ENCODE measurements at places on chromosomes 13 and 19.
A peak's percentile ranks its signal among the peaks of the same experiment; 100 is the strongest.

DNA sequence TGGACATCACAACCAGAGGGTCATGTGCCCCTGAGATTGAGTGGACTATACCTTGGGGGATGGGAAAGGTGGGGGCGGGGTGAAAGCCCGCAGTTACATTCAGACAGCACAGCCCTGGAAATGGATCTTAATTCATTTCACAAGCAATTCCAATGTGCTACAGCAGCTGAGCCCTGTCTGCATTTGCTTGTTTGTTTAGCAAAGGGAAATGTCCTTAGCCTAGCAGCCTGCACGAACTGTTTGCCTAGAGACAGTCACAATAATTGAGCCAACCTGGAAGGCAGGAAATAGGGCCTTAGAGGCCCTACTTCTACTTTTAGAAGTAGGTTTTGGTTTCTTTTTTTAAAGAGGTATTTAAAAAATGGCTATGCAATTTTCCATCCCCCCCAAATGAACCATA is 177.3 kb upstream of the KL start:
- DNase-seq, result peak; percentile 85

DNA sequence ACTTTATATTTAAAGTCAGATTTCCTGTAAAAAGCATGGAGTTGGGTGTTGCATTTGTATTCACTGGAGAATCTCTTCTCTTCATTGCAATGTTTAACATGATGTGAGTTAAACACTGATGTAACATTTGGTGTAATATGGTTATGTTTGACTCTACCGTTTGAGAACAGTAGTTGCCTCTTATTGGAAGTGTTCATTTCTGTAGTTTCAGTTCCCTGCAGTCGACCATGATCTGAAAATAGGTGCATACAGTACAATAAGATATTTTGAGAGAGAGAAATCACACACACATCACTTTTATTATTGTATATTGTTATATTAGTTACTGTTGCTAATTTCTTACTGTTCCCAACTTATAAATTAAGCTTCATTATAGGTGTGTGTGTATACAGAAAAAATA is 105.2 kb upstream of the SPACA7 start:
- no peak for DNase-seq

DNA sequence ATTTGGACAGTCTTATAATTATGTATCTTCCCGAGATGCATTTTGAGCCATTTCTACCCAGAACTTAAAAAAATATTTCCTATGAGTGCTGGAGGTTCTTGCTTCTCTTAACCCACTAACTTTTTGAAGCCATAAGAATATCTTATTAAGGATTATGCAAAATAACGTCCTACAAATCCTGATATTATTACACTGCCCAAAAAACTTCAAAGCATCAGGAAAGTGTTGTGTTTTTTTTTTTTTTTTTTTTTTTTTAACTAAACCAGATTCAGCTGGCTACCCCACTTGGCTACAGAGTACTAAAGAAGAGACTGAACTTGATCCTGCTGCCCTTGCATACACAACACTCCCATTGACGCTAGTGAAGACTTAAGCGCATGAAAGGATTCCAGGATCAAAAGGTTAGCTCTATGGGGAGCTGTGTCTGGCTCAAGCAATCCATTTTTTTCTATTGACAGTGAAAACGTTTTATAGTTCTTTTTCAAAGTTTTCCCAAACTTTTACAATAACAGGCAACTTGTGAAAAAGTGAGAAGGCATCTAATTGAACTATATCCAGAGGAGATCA is 141.4 kb downstream of the KCNRG start:
- no peak for DNase-seq

GRCh38 chr19:49809160-49809940 is 3.7 kb downstream of the FUZ start:
- peak; percentile 33 for DNase-seq

GRCh38 chr13:45859705-45860104 is 8.2 kb upstream of the SIAH3 start:
- DNase-seq, result no peak

- DNase-seq, result no peak
Observed at GRCh38 chr13:101935828-101936227, 466.0 kb downstream of the FGF14 start.

DNA sequence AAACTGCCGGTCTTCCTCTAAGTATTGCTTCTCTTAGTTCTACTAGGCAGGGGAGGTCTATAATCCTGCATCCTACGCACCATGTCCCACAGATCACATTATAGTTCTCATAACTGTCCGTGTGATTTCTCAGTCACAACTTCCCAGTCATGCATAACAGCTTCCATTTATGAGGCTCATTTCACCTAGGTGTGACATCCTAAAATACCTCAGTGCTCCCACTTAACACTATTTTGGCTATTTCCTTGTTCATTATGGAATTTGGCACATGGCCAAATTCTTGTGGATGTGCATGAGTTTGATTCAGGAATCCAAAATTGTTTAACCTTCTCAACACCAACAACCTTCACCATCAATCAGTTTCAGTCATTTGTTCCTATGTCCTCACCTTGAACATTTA is 989.9 kb downstream of the OLFM4 start:
- no peak for DNase-seq

DNA sequence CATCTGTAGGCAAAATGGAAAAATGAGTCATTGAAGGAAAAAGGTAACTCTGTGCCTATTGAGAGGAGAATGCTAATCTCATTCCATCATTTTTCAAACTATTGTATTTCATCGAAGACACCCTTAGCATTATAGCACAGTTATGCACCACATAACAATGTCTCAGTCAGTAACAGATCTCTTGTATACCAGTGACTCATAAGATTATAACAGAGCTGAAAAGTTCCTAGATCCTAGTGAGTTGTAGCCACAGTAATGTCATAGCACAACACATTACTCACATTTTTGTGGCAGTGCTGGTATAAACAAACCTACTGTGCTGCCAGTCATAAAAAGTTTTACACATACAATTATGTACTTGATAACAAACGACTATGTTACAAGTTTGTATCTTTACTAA is 1077.6 kb downstream of the DIAPH3 start:
- no peak for DNase-seq

- no peak for DNase-seq
Observed at GRCh38 chr13:93621051-93621450, 394.4 kb downstream of the GPC6 start.
